ENCODE measurements at places on chromosomes 11 and 22.

- no peak for DNase-seq
Measured at GRCh38 chr11:77753230-77753629, 67.3 kb downstream of the RSF1 start.

DNA sequence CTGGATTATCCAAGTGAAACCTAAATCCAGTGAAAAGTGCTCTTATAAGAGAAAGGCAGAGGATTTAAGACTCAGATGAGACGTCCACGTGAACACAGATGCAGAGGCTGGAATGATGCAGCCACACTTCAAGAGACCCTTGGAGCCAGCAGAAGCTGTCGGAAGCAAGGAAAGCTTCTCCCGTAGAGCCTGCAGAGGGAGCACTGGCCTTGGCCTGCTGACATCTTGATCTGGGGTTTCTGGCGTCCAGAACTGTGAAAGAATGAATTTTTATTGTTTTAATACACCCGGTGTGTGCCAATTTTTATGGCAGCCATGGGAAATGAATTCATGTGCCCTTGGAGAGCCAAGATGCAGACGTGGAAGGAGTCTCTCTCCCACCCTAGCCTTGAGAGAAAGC lies 407.0 kb upstream of the B3GAT1 start:
- no peak for DNase-seq

DNA sequence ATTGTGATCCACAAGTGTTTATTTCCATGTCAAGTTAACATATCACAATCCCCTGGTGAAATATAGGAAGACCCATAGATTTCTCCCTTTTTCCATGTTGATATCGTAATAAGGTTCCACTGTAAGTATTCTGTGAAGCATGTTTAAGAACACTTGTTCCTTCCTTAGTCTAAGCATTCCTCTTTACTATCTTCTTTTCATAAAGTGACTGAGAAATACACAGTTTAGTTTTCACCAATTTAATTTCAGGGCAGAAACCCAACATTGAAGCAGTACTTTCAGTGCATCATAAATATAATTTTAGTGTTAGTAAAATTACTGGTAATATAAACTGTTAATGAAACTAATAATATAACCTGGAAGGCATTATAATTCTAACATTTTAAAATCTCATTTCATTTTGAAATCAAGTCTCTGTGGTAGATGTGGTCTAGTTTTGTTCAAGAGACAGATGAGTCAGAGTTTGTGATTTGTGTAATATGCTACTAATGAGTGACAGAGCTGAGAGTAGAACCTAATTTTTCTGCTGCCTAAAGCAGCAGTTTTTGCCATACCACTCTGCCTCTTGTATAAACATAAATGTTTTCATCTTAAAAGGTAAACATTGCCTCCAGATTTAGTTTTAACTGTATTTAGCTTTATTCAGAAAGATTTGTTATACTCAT lies 79.4 kb downstream of the ATM start:
- no peak for DNase-seq

GRCh38 chr11:123116486-123116885 lies 54.5 kb upstream of the HSPA8 start:
- DNase-seq = no peak

GRCh38 chr22:23534851-23535717 lies 45.0 kb downstream of the IGLL1 start:
- no peak for DNase-seq

DNA sequence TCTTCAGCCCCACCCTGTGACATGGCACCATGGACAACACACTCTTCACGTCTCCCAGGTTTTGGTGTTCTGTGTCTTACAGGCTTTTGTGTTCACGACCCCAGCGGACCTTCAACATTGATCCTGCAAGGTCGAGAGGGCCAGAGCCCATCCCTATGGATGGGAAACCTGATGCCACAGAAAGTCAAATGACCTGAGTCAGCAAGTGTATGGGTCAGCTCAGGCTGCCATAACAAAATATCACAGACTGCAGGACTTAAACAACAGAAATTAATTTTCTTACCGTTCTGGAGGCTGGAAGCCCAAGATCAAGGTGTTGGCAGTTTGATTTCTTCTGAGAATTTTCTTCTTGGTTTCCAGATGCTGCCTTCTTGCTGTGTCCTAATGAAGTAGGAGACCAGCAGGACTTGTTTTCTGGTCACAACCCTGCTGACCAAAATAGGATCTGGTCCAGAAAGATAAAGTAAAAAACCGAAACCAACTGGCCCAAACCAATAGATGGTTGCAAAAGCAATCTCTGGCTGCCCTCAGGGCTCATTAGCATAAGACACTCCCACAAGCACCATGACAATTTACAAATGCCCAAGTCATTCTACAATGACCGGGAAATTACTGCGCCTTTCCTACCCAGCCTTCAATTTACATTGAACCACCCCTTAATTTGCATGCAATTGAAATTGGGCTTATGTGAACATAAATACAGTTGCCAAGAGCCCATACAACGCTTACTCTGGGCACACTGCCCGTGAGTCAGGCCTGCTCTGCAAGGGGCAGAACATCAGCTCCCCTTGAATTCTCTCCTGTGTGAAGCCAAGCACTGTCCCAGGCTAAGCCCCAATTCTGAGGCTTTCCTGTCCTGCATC lies 113.9 kb downstream of the RPS6KA4 start:
- no peak for DNase-seq

GRCh38 chr22:49950396-49950994 lies 10.1 kb upstream of the PIM3 start:
- no peak for DNase-seq

GRCh38 chr11:61092280-61092766 lies 10.0 kb upstream of the CD5 start:
- no peak for DNase-seq

DNA sequence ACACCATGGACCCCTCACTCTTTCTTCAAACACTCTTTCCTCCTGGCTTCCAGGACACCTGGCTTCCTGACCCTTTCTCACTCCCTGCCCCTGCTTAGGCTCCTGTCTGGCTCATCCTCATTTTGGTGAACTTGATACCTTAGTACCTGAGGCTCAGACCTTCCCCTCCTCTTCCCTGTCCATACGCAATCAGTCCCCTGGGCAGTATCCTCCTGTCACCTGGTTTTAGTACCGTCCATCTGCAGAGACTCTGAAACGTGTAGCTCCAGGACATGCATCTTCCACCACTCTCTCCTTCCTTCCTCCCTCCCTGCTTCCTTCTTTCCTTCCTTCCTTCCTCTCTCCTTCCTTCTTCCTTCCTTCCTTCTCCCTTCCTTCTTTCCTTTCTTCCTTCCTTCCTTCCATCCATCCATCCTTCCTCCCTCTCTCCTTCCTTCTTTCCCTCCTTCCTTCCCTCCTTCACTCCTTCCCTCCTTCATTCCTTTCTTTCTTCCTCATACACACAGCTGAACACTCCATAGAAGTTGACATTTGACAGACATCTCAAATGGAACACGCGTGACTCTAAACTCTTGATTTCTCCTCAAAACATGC lies 1488.6 kb downstream of the TBC1D22A start:
- DNase-seq = no peak

DNA sequence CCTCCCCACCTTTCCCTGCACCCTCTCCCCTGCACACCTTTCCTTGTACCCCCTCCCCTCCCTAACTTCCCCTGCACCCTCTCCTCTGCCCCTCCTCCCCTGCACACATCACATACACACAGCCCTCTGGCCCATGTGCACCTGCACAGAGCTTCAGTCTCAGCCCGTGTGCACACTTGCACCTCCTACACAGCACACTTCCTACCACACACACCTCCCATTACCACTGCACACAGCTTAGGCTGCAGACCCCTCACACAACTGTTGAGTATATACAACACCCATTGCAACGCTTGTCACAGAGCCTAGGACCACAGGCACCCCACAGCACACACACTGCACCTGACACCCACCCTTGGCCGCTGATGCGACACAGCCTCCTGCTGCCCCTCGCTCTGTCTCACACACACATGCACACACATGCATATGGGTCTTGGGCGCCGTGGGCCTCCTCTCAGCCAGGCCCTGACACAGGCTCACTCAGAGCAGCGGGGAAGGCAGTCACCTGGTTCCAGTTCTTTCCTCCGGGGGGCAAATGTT lies 411 bp downstream of the SIGIRR start:
- DNase-seq = no peak

DNA sequence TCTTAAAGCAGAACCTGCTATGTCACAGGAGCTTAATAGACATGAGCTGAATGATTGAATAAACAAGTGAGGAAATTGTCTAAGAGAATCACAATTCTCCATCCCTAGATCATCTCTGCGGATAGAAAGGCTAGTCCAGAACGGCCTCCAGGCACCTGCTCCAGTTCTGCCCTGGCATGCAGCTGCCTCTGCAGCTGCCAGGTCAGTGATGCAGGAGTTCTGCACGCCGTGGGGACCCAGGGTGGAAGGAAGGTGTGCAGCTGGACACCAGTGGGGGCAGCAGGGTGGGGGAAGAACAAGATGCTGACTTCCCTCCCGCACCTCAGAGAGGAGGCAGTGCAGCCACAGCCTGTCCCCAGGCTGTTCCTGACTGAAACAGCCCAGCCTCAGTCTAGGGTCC lies 192.1 kb upstream of the NCAM1 start:
- DNase-seq = no peak

GRCh38 chr11:108680271-108680670 lies 15.4 kb downstream of the DDX10 start:
- DNase-seq = no peak

DNA sequence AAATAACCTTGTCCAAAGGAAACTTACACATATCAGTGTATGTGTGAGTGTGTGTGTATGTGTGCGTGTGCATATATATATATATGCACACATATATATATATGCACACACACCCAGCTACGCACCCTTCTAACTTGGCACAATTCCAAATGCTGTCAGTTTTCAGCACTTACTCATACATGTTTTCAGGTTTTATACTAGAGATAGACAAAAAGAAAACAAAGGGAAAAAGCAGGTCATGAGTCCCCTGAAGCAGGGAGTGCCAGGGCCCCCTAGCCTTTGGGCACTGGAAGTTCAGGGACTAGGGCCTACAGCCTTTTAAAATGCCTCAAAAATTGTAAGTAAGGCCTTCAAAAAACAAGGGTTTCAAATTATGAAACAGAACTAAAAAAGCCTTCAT lies 265.4 kb downstream of the CADM1 start:
- DNase-seq = no peak
